Karpas-422 (cell line): ENCODE measurements at places on chromosomes 2 and 18.

- no peak for DNase-seq
Observed at GRCh38 chr2:158047156-158047611, 54.5 kb upstream of the UPP2 start.

DNA sequence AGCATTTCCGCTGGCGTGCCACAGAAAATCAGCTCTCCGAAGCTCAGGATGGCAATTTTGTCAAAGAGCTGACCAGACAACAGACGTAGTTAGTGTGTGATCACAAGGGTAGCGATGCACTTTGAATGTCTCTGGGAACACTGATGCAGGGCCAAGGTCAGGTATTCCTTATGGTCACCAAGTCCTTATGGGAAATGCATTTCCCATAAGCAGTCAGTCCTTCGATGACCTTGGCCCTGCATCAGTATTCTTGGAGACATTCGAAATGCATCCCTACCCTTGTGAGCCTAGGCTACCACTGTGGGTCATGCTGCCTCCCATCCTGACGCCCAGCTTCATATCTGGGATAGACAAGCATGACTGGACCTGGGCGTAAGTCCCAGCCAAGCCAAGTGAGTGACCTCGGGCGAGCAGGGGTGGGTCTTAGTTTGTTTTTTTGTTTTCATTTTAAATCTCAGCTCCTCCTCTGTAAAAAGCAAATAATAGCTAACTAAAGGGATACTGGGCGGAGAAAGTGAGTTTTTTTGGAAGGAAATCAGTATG is 13.6 kb downstream of the ABCG5 start:
- no peak for DNase-seq

DNA sequence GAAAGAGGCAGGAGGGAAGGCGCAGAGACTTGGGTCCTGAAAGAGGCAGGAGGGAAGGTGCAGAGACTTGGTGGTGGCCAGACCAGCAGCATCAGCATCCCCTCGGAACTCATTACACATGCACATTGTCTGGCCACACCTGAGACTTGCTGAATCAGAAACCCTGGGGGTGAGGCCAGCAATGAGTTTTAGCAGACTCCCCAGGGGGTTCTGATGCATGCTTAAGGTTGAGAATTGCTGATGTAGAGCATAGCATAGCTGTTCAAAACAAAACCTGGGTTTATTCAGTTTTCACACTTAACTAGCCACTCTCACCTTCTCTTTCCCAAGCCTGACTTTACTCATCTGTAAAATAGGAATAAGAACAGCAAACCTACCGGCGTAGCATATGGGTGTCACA is 122.9 kb downstream of the MRO start:
- DNase-seq: no peak

DNA sequence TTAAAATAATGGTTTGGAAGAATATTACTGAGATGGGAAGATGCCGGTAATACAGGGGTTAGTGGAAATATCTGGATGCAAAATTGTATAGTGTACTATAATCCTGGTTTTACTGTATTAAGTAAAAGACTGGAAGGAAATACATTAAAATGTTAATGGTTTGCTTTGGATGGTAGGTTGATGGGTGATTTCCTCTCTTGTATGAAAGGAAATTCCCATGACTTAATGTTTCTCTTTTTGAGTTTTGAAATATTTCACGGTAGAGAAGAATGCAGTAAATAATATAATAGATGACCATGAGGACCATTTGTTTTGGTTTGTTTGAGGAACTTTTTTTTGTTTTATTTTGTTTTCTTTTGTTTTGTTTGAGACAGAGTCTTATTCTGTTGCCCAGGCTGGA is 8.2 kb downstream of the SPTBN1 start:
- no peak for DNase-seq

GRCh38 chr18:67200665-67201064 is 315.9 kb downstream of the DSEL start:
- no peak for DNase-seq

DNA sequence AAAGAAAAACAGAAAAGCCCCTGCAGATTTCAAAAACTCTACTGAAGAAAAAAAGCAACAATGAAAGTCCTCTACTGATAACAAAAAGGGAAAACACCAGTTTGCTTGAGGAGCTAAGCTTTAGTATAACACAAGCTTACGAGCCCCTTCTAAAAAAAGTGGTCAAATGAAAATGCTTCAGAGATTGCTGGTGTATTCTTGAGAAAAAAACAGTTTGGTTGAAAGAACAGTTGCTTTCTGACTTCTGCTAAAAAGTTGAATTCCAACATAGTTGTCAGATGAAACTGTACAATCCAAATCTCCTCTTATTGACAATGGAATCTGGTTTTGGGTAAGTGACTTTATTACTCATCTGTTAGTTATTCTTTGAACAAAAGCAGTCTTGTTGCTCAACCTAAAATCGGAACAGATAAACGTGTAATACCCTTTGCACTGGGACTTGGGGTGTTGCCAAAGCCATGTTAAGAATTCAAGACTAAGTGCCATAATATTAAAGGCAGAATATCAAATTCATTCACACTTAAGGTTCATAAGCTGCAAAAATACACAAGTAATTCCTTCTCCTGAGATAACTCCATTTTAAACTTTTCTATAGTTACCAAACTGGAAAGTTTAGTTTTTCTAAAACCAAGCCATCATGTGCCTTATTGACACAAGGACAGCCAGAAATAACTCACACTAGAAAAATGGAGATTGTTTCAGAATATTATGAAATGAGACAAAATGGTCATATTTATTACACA is 45.3 kb upstream of the SPAG16 start:
- no peak for DNase-seq
